ENCODE measurements at places on chromosomes 11 and 22.

GRCh38 chr11:8201644-8202365 lies 33.0 kb upstream of the RIC3 start:
- DNase-seq: no peak

DNA sequence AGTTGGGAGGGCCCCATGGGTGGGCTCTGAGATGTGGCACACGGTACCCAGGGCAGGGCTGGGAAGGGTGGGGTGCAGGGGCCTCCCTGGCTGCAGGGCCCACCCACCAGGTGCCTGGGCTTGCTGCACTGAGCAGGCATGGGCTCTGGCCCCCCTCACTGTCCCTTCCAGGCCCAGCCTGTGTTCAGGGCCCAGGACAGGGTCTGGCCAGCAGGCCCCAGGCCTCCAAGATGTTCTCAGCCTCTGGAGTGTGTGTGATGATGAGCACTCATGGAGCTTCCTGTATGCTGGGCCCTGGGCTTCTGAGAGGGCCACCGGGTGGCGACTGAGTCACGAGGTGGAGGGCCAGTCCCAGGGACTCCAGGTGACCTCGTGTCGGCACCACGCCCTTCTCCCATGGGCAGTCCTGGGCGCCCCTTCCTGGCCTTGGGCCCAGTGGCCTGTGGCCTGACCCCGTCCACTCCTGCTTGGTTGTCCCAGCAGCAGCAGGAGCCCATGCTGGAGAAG lies 55.9 kb upstream of the CCDC188 start:
- peak; percentile 53 for DNase-seq

DNA sequence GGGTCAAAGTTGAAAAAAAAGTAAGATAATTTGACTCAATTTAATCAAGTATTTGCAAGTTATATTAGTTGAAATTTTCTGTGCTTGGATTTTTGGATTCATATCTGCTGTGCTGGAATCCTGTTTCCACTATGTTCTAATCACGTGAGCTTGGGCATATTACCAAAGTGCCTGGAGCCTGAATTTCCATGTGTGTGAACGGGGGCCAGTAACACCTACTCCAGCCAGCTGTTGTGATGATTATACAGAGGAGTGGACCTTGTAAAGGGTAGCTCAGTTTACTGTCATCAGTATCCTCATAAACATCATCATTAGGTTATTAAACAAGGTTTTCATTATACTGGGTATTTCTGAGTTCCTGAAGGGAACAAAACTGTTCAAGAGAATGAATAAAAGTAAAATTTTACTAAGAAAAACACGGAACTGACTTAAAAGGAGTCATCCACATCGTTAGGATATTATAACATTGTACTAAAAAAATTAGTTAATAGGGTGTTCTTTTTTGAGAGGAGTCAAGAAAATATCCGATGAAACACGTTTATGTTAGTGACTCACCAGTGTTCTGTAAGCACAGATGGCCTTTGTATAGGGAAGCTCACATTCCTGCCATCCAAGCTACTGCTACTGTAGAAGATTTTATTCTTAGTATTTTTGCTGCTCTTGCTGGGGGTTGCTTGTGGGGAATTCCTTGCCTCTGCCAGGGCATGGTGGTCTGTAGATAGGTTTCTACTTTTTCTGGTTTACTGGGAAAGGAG lies 144.1 kb downstream of the ARHGAP42 start:
- DNase-seq: peak; percentile 37

DNA sequence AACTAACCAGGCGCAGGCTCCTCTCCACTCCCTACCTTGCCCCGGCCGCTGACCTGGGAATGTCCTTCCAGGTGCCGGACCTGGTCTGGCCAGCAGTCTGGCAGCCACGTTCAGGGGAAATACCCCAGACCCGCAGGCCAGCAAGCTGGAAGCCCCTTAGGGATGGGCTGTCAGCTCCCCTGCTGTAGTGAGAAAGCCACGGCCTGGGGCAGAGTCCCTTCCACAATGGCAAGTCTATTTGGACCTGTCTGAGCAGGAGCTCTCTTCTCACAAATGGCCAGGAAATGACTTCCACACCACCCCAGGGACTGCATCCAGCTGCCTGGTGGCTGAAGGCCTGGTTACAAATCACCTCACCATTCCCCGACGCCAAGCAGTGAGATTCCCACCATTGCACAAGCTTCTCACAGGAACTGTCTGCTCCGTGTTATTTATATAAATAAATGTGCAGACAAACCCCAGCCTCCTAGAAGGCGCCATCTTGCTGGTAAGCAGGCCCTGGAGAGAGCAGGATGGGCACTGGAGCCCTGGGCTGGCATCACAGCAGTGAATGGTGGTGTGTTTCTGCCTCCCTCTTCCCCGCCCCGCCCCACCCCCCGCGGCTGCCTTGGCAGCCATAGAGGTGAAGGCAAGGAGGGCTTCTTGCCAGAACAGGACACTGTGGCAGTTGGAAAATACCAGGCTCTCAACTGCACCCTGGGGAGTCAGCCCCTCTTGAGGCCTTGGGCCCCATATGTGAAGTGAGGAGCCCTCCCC lies 23.7 kb downstream of the RSPH14 start:
- DNase-seq: no peak

GRCh38 chr11:35721651-35722282 lies 59.2 kb downstream of the TRIM44 start:
- DNase-seq: no peak

- no peak for DNase-seq
Observed at GRCh38 chr11:110447343-110447742, 17.6 kb downstream of the FDX1 start.

GRCh38 chr22:46640293-46641055 lies 20.3 kb downstream of the GRAMD4 start:
- no peak for DNase-seq

GRCh38 chr22:23037429-23038333 lies 32.6 kb upstream of the GNAZ start:
- DNase-seq: no peak

GRCh38 chr22:17159504-17159951 lies 451 bp upstream of the HDHD5 start:
- peak; percentile 50 for DNase-seq

DNA sequence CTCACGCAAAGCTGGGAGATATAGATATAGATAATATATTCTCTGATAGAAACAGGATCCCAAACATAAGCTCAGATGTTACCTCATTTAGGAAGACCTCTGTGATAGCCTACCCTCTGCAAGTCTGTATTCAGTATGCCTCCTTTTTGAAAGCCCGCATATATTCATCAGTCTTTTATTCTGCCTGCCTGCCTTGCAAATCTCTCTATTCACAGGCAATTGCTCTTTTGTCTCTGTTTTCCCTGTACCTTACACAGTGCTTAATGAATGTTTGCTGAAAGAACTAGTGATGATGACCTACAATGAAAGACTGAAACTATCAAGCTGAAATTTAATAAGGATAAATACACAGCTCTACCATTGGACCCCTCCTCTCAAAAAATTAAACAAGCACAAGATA lies 18.4 kb downstream of the DEUP1 start:
- DNase-seq: no peak

DNA sequence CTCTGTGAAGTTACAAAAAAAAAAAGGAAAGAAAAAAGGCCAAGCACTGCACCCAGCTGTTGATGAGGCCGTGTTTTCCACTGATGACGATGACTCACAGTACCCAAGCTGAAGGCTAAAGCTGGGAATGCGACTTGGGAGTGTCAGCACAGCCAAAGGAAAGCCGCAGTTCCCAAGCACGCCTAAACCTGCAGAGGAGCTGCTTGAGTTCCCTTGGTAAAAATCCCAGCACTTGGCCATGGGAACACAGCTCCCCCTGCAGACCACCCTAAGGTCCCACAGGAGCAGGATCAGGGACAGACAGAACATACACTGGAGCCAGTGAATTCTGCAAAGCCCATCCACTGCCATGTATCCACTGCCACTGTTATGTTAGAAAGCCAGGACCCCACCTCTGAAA lies 39.9 kb downstream of the SERGEF start:
- peak; percentile 81 for DNase-seq

DNA sequence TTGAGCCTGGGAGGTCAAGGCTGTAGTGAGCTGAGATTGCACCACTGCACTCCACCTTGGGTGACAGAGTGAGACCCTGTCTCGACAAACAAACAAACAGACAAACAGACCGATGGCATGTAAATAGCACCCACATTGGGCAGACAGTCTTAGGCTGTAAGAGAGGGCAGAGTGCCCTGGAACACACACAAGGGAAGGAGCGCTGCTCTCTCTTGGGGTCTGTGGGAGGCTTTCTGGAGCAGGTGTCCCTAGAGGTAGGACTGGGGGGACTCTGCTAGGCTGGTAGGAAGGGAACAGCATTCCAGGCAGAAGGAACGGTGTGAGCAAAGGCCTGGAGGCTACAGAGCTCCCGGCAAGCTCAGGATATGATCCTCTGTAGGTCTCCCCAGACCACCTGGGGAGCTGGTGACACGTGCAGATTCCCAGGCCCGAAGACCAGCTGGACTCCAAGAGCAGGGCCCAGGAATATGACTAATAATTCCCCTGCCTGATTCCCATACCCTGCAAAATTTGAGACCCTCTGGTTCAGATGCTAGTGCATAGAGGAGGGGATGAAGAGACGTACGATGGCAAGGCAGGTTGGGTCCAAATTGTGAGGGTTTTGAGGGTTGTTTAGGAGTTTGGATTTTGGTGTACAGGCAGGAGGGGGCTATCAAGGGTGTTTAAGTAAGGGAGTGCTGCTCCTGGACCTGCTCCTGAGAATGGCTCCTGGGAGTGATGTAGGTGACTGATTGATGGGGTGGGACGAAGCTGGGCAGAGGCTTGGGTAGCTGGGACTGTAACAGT lies 11.6 kb downstream of the SMIM38 start:
- DNase-seq: no peak

GRCh38 chr11:109512680-109513079 lies 90.7 kb downstream of the C11orf87 start:
- no peak for DNase-seq

DNA sequence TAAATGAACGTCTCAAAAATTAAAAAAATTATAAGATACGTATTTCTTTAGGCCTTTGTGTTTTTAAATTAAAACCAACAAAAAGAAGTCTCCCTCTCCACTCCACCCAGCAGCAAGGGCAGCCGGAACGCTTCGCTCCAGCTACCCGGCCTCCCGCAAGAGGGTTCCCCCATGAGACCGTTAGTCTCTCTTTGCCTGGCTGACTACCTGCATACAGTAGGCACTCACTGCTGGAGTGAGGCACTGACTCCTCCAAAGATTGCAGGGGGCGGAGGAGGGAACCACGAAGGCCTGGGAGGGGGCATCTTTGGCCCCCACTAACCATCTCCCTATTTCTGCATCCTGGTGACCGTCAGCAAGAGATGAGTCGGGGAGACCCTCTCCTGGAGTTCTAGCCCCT lies 10.1 kb downstream of the CBX6 start:
- no peak for DNase-seq

GRCh38 chr11:79990141-79990540 lies 549.3 kb upstream of the TENM4 start:
- no peak for DNase-seq

GRCh38 chr22:46012881-46013281 lies 35.9 kb upstream of the WNT7B start:
- DNase-seq: no peak

GRCh38 chr22:27534720-27535125 lies 266.8 kb downstream of the MN1 start:
- peak; percentile 82 for DNase-seq

DNA sequence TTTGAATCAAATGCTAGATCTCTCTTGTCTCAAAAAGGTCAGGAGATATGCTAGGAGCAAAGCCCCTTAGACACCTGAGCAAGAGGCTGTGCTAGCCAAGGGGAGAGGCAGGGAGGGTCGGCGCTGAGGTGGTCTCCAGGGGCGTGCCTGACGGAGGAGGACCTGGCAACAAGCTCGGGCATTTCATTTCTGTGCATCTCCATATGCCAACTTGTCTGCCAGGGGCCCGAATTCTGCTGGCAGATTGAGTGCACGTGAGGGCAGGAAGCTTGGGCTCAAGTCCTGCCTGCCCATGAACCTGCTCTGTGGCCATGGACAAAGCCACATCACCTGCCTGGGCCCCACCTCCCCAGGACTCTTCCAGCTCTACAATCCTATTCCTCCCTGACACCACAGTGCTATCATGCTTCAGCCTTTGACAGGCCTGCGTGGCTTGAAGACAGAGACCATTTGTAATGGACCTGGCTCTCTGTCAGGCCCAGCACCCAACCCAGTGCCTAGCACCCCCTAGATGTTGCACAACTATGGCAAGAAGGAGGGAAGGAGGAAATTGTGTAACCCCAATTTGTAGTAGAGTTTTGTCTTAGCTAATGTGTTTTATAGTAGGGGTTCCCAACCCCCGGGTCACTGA lies 16.3 kb upstream of the VSIG10L2 start:
- DNase-seq: no peak

GRCh38 chr11:121419836-121420235 lies 32.3 kb upstream of the SORL1 start:
- no peak for DNase-seq

DNA sequence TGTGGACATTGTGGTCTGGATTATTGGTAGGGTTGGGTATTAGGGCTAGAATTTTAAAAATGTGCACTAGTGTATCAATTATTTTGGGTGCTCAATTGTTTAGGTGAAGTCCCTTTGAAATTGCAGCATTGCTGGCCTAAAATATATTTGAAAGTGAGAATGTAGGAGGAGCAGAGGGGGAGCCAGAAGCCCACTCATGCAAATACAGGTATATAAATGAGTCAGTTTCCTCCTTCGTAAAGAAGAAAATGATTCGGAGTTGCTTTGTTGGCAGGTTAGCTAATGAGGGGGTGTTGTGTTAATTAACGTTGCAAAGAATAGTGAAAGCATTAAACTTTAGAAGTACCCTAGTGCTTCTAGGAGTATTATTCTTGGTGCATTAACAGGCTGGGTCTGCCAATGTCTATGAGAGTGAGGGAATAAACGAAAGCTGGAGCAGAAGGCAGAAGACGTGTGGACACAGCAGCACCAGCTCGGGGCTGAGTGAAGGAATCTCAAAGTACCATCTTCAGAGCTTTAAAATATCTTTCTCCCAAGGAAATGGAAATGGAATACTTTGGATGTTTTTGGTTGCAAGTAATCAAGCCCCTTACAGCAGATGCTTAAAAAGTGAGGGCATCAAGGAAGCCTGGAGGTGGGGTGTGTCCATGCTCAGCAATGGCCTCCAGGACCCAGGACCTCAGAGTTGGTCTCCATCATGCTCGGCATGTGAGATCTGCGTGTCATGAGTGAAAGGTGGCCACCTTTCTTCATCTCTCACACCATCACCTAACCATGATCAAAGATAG lies 522.9 kb downstream of the NTM start:
- DNase-seq: no peak

DNA sequence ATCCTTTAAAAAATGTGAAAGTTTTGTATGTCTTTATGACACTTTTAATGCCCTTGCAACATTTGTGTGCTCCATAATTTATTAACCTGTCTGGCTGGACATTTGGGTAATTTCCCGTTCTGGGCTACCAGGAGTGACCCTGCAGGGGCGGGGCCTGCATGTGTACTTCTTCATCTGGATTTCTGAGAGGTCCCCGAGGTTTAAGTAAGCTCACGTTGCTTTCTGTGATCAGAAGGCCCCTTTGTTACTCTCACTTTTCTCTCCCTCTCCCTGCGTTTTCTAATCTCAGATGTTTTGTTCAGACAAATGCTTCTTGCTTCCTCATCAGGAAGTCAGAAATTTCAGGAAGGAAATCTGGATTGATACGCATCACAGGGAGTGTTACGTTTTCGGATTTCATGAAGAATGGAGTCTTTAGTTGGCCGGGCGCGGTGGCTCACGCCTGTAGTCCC lies 78.9 kb upstream of the CRYBB3 start:
- no peak for DNase-seq

GRCh38 chr22:42432020-42432596 lies at the start of gene NFAM1:
Gene NFAM1, minus strand, starts transcription at chr22:42432403. Its CDS starts 46 bp downstream, at chr22:42432357.
- no peak for DNase-seq

GRCh38 chr11:115761348-115761747 lies 257.1 kb upstream of the CADM1 start:
- DNase-seq: no peak

- DNase-seq: peak; percentile 79
Observed at GRCh38 chr11:63670433-63671321, 499 bp downstream of the ATL3 start.

- DNase-seq: no peak
Observed at GRCh38 chr11:86637988-86638387, 34.4 kb downstream of the ME3 start.
